Activated T-helper 1 cell treated with anti-CD3 and anti-CD28 coated beads, Interleukin-2, amount 50 U/mL, for 16 hours (primary cell): ENCODE measurements at places on chromosomes 3 and 15.

GRCh38 chr15:69812861-69813261 lies 284.9 kb downstream of the TLE3 start:
- DNase-seq: no peak

DNA sequence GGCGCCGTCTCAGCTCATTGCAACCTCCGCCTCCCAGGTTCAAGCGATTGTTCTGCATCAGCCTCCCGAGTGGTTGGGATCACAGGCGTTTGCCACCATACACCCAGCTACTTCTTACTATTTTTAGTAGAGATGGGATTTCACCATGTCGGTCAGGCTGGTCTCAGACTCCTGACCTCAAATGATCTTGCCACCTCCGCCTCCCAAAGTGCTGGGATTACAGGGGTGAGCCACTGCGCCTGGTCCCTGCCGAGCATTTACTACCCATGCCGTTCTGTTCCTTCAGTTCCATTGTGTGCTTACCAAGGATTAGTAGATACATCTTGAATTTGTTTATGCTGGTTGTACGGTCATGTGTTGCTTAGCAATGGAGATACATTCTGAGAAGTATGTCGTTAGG lies 10.3 kb downstream of the CHD2 start:
- DNase-seq: no peak

GRCh38 chr3:27596334-27596841 lies 112.2 kb upstream of the SLC4A7 start:
- DNase-seq: no peak

- DNase-seq: no peak
Measured at GRCh38 chr3:105401691-105402149, 35.0 kb downstream of the ALCAM start.

DNA sequence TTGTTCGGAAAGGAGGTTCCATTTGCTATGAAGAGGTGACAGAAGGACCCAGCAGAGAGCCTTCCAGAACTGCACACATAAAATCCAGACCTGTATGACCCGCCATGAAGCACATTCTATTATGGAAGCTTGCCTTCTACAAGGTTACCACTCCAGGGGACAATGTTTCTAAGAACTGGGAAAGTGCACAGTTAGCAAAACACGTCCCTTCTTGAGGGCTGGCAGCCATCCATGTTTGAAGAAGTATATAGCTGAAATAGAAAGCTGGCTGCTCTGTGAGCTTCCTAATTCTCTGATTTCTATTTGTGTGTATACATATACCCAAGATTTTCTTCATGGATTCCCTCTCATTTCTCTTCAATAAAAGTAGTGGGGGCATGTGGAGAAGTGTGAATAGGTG lies 74.6 kb downstream of the CNTN3 start:
- no peak for DNase-seq

- no peak for DNase-seq
Measured at GRCh38 chr15:41169781-41170180, 53.7 kb upstream of the INO80 start.

DNA sequence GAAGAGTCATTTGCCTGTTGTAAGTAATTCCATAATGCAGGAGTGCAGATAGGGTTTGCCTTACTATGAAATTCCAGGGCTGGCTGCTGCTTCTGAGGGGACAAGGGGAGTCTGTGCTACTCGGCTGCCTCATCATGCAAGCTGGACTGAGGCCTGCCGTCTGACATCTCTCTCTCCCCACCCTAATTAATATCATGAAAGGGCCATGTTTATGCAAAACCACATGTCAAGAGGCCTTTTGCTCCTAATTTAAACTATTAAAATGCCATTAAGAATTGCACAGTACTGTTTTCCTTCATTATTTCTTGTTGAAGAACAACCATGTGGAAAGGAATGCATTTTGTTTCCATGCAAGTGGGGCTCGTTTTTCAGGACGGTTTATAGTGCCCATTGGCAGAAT lies 26.3 kb downstream of the CHST2 start:
- no peak for DNase-seq

GRCh38 chr3:192818126-192818525 lies 90.8 kb upstream of the FGF12 start:
- DNase-seq: no peak

DNA sequence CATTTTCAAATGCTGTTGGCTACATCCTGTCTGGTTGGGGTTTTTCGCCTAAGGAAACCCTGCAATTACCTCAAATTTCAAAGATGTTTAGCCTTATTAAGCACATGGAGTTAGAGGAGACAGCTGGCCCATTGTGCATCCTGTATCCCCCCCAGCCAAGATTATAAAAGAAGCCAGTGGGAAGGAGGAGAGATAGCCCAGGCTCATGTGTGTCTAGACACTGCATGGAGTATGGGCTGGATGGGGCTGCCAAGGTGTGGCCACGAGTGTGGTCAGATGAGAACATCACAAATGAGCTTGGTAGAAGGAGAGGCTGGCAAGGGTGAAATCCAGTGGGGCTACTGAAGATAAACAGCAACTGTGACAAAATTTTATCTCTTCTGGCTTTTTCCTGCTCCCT lies 270.0 kb upstream of the TBC1D5 start:
- no peak for DNase-seq

DNA sequence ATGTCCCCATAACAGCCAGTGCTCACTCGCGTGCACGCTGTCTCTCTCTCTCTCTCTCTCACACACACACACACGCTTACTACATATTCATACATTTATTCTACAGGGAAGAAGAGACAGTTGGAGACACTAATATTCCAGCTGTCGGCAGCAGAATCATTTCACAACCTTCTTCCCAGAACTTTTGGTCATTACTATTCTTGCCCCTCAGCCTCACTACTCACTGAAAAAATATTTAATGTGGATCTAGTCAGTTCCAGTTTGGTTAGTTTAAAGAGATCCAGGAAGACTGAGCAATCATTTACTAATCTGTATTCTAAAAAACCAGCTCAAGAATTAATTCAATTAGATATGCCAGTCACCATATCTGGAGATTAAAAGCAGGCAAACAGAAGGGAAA lies 394.9 kb downstream of the PTPRG start:
- no peak for DNase-seq

- no peak for DNase-seq
Measured at GRCh38 chr3:108152274-108152673, 61.4 kb upstream of the CD47 start.

DNA sequence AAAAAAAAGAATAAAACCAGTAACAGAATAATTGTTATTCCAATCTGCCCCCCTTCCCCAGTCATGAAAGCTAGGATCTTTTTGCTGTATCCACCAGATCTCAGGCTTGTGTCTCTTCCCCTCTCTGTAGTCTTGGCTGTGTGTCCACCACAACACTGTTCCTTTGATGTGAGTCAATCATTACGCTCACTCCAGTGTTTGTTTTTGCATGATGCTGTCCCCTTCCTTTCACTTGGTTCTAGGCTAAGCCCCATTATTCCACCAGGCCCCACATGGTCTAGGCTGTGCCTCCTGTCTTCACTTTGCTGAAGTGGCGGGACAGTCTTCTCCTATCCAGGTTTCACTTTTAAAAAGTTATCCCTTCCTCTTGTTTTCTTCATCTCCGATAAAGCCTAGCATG lies 13.6 kb downstream of the ACKR2 start:
- no peak for DNase-seq

DNA sequence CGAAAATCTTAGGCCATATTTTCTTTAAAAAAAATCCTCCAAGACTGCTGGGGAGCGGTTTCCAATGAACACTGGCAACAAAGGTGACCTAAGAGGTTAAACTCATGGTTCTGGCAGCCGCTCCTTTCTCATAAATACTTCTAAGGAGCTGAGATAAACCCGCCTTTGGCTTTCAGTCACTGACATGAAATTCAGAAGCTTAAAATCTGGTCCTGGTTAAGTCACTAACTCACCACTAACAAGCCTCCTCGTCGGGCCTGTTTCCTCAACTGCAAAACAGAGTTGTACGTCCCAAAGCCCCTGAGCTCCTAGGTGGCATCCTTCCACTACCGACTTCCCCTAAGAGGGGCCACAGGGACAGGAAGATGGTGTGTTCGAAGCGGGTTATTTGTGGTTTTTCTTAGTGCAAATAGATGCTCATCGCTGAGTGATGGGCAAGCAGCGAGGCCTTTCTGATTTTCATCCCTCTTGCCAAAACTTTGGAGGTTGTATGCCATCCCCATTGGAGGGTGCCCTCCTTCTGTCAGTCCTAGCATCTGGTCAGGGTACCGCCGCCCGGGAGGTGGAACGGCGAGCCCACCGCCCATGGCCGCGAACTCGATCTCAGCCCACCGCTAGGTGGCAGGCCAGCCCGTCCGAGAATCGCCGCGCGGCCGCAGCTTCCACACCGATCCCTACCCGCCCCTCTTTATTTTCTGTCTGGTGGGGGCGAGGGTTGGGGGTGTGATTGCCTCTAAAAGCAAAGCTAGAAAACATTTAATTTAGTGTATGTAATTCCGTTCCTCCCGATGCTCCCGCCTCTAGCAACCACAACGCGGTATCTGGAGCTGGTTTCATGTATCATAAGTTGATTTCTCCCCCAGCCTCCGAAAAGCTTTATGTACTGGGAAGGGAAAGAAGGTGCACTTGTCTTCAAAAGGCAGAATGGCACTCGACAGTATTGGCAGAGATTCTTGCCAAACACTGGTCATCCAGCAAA lies 4.6 kb downstream of the BCL6 start:
- DNase-seq: peak; percentile 49

GRCh38 chr3:49333091-49333490 lies 6.8 kb downstream of the USP4 start:
- no peak for DNase-seq

DNA sequence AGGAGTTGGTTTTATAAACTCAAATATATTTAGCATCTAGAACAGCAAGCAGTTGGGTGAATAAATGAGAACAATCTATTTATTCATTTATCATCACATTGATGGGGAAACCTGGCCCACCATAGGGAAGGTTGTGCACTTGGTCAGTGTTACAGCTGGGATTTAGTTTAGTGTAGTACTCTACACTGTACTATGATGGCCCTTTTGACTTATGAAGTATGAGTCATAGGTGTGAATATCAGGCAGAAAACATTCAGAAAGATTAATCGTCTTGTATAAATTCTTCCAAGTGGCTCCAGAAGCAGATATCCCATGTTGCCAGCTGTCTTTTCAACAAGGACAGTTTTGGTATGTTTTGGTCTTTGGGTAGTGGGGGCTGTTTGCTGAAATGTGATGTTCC lies 38.0 kb downstream of the BBS4 start:
- DNase-seq: no peak

- DNase-seq: no peak
Measured at GRCh38 chr3:84965141-84965540, 6.4 kb downstream of the CADM2 start.

DNA sequence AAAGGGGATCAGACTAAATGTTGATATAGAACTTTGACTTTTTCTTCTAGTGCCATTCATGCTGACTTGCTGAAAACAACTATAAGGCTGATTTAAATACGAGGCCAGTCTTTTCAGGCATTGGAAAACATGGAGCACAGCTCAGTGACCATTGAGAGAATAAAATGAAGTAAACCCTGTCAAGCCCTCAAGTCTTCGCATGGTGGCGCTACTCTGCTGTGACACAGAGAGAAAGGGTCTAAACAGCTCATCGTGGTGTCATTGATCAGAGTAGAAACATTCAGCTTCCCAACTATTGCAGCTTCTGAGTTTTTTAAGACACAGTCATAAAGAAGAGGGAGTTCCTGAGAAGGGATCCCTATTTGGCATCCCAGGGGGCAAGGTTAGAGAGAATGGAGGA lies 716.2 kb downstream of the DIPK2A start:
- DNase-seq: no peak

GRCh38 chr15:22259881-22260421 lies 179.6 kb downstream of the OR4M2 start:
- DNase-seq: no peak

- DNase-seq: no peak
Measured at GRCh38 chr3:12471241-12471640, 13.0 kb upstream of the TSEN2 start.

- no peak for DNase-seq
Measured at GRCh38 chr15:27059610-27060202, 88.7 kb downstream of the GABRG3 start.

GRCh38 chr3:183477801-183478456 lies 49.5 kb upstream of the MCF2L2 start:
- DNase-seq: no peak
